ENCODE measurements at places on chromosomes 1 and 21.
A peak's percentile ranks its signal among the peaks of the same experiment; 100 is the strongest.

DNA sequence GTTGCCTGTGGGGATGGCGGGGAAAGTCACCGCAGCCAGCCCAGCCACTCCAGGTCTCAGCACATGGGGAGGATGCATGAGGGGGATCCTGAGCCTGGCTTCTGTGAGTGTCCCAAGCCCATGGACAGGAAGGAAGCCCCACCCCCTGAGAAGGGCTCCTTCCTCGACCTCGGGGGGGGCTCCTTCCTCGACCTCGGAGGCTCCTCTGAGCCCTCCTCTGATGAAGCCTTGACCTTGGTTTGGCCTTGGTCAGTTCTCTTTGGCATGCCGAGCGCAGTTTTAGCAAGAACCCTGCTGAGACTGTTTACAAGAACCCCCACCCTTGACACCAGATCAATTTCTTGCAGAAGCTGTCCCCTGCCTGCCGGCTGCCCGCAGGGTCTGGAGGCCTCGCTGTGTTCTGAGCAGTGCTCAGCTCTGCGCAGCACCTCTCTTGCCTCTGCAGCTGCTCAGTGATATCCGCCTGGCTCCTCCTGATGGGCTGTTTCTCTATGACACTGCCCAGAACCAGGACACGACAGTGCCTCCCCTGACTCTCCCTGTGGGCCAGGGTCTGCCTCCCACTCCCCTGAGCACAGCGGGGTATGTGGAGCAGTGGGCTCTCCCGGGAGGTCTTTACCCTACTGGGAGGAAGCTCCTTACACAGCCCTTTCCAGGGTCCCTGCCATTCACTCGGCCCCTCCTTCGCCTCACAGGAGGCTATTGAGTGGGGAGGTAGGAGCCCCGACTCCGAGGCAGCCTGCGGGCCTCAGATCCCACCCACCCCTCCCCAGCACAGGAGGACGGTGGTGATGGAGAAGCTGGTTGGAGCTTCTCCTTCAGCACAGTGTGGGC lies 15.4 kb downstream of the ACTRT2 start:
- no peak for DNase-seq

DNA sequence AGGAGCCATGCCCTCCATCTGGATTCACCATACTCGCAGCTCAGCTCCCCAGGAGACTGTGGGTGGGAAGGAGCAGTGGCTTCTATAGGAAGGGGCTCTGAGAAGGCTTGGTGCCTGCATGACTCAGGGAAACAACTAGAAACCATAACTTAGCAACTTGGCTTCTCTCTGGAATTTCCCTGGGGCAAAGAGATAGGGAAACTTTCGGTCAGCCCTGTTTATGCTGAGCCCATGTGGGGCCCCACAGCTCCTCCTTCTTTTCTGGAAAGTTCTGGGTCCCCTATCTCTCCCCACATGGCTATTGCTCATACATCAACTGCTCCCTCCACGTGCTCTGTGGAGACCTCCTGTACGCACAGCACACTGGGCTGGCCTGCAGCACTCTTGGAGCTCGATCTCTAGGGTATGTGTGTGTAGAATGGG lies 39.3 kb downstream of the PLEKHA6 start:
- DNase-seq = no peak

DNA sequence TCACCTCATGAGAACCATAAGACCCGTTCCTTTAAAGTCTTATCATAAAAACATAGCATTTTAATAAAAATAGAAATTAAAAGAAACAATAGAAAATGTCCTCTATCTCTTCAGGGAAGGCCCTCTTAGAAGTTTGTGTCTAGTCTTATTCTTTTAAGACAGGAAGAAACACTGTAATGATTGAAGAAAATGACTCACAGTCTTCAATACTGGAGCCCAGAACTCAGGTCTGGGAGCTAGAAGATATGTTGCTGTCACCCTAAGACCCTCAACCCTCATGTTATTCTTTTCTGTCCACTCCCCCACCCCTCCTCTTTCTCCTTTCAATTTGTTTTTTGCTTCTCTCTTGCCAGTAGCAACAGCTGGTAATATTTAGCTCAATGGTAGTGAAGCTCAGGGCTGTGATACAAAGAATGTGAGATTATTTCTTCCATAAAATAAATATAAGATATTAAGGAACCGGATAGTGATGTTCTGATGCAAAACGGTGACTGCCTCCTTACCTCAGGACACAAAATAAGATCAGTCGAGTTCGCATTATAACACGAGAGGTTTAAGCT lies 12.0 kb downstream of the DUSP10 start:
- DNase-seq = no peak

GRCh38 chr1:193415256-193415655 lies 228.8 kb upstream of the B3GALT2 start:
- DNase-seq = no peak

DNA sequence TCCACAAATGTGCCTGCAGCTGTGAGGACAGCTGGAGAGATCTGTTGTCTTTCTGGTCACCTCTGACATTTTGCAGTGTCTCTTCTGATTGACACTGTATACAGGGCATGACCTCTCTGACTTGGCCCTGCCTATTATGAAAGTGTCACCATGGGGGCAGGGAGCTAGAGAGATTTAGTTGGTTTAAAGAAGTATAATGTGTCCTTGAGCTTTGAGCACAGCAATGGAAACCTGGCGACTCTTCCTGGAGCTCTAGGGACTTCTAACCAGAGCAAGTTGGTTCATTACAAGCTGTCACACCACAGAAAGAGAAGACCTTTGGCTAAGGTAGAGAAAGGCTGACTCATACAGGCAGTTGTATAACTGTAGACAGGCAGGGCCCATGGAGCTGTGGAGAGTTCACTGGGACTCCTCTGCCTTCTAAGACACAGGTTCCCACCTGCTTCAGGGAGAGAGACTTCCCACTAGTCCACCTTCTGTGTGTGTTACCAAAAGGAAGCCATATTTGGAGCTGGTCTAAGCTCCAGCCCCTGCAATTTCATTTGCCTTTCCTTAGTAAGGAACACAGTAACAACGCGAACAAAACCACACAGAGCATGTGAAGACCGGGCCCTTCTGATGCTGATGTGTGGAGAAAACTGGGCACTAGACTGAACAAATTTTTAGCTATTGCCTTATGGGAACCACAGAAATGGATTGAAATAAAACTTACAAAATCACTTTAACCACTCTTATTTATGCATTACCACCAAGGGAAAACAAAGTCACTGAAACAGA lies 90.5 kb upstream of the ADAR start:
- peak; percentile 41 for DNase-seq

- DNase-seq = no peak
Observed at GRCh38 chr1:230025686-230026085, 41.4 kb upstream of the GALNT2 start.

DNA sequence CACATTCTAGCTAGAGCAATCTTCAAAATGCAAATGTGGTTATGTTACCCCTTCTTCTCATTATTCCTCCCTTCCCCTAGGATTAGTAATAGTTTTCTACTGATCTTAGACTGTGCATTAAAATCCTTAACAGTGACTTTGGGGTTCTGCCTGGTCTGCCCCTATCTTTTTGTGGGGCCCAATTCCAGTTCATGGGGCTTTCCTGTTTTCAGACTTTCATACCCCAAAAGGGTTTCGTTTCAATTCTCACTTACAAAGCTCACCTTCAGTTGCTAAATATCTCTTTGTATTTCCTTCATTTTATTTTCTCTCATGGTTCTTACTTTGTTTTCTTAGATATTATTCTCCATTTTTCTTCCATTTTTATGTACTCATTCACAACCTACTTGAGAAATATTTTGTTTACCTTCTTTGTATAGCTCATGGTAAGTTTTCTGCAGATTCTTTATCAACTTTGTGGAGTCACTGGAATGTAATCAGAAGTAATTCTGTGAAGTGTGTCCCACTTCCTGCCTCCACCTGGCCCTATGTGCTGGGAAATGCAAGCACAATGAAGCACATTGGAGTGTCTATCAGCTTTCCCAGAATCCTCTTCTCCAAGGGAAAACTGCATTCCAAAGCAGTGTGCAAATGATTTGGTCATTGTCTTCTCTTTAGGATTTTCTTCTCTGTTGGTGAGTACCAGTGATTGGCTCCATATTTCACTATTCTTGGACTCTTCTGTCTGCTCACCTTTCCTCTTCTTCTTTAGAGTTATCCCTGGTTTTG lies 350.2 kb downstream of the ZNF326 start:
- no peak for DNase-seq

- DNase-seq = no peak
Observed at GRCh38 chr1:22807340-22807739, 96.7 kb downstream of the EPHB2 start.

DNA sequence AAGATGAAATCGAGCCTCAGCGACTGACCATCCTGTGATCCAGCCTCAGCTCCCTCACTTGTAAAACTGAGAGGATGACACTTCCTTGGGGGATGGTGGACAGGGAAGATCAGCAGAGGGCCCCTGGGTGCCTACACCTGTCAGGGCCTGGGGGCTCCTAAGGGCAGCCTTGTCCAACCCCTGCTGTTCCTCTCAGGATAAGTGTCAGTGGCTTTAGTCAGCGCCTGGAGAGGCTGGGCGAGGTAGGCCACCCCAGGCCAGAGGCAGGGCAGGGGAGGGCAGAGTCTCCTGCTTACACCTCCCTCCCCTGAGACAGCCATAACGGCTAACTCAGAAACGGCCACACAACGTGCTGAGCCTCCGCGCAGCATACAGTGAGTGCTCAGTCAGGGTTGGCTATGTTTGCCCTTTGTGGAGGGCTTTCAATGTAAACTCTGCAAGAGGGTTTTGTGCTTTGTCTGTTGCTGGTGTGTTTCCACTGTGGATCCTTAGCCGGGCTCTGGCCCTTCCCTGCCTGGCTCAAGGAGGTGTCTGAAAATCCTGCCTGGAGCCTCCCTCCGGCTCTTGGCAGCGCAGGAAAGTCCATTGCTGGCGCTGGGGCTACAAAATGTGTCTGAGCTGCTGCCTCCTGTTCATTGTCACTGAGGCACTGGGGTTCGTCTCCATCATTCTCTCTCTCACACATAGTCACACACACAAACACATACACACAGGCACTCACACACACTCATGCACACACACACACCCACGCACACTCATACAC lies 588.4 kb downstream of the PTPRU start:
- DNase-seq = no peak

- DNase-seq = no peak
Observed at GRCh38 chr1:226788965-226789364, 49.9 kb upstream of the ITPKB start.

GRCh38 chr1:104636581-104636980 lies 886.9 kb downstream of the AMY1C start:
- no peak for DNase-seq

- peak; percentile 20 for DNase-seq
Observed at GRCh38 chr1:212162635-212163034, 122.6 kb upstream of the PPP2R5A start.

GRCh38 chr1:39076127-39076798 lies 50.1 kb downstream of the NDUFS5 start:
- no peak for DNase-seq

DNA sequence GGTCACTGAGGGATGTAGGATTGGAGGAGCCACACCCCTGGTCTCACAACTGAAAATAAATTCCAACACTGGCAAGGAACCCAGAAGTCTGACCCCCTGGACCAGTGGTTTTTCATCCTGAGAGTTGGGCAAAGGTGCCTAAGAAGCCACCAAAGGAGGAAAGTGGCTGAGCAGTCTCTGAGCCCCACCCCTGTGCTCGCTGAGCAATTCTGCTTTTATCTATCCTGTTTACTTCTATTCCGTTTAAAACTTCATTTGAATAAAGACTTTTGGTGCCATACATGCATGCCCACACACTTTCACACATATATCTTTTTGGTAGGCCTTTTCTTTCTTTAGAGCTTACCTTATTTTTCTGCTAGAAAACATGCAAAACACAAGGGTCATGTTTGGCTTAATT lies 13.9 kb upstream of the CD53 start:
- DNase-seq = no peak

DNA sequence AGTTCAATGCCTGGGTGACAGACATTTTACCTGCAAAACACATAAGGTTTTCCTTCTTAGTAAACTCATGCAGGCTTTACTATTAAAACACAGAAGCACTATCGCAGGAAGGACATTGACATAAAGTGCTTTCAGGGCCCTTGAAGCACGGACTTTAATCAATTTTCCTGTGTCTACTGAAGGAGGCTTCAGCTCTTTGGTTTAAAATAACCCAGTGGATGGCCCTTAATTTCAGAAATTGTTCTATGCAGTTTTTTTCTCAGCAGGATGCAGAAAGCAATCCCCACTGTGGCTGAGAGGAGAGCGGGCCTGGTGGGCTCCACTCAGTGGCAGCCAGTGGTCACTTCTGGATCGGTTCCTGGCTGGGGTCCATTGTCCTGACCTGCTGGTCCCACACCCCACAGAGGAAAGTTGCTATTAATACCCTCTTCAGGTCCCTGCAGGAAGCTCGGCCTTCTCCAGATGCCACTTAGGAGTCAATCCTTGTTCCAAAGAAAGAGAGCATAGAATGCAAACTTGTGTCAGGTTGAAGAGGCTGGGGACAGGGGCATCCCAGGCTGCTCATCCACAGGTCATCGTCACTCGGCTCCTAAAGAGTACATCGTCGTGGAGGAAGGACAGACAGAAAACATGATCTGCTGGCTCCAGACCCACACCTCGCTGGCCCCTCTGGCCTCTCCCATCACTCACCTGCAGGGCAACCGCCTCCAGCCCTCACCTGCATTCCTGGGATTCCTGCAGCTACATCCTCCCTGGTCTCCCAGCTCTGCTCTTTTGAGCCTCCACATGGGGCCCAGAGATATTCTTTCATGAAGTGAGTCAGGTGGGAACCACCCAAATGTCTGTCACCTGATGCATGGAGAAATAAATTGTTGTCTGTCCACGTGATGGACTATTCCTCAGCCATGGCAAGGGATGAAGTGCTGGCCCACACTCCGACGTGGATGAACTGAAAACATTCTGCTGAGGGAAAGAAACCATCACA lies 153.1 kb downstream of the PSMG1 start:
- no peak for DNase-seq

DNA sequence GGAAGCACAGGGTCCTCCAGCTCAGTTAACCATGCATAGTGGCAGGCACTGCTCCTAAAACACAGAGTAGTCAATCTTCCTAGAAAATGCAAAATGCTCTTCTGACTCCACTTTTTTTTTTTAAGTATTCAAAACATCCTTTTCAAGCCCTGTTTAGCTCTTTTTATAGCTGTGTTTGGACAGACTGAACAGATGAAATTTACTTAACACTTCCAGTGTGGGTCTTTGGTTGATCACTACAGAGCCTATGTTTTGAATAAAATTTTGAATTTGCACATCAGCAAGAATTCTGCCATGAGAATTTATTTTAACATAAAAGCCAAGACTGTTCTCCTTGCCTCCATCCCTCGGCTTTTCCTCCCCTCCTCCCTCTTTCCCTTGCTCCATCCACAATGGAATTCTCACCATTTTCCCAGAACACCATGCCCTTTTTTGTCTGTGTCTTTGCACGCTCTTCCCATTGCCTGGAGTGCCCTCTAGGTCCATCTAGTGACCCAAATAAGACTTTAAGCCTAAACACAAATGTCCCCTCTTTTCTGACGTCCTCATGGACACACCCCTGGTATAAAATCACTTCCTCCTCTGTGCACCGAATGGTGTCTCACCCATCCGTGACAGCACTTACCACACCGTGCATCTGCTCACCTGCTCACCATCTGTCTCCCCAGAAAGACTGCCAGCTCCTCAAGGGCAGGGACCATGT lies 24.0 kb upstream of the CPT2 start:
- no peak for DNase-seq

DNA sequence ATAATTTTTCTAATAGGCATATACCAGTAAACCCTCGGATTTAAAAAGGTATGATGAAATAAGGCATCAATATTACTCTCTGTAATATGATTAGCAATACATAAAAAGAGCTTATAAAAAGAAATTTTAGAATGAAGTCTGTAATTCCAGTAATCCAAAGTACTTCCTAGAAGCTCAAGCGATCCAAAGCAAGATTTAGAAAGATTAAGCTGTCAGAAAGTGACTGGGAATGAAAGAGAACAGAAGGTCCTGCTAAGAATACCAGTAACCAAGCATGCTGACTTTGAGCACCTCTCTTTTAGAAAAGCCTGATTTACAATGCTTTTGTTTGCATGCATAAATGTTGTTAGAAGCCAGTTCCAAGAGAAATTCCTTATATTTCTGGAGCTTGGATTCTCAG lies 125.1 kb downstream of the GIPC2 start:
- DNase-seq = no peak

All from stimulated activated naive CD8-positive, alpha-beta T cell treated with anti-CD3 and anti-CD28 coated beads, Interleukin-15, amount 100 ng/mL, for 72 hours (primary cell).